Osteocyte (in vitro differentiated cells): ENCODE measurements at places on chromosomes 7 and 10.

DNA sequence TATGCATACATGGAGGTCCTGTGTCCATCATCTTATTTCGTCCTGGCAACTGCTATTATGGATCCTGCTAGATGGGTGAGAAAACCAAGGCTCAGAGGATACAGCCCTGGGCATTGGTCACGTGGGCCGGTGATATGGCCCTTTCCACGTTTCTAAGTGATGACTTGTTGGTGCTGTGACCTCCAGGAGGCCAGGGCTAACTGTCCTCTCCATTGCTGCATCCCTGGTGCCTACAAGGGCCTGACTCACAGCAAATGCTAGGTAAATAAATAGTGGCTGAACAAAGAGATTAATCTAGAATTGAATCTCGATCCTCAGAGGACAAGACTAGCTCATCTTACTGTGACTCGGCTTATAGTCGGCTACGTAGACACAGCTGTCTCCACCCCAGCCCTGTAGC lies 78.6 kb downstream of the FAM53B start:
- DNase-seq = no peak

- no peak for DNase-seq
Measured at GRCh38 chr10:49243139-49243538, 54.9 kb upstream of the TMEM273 start.

DNA sequence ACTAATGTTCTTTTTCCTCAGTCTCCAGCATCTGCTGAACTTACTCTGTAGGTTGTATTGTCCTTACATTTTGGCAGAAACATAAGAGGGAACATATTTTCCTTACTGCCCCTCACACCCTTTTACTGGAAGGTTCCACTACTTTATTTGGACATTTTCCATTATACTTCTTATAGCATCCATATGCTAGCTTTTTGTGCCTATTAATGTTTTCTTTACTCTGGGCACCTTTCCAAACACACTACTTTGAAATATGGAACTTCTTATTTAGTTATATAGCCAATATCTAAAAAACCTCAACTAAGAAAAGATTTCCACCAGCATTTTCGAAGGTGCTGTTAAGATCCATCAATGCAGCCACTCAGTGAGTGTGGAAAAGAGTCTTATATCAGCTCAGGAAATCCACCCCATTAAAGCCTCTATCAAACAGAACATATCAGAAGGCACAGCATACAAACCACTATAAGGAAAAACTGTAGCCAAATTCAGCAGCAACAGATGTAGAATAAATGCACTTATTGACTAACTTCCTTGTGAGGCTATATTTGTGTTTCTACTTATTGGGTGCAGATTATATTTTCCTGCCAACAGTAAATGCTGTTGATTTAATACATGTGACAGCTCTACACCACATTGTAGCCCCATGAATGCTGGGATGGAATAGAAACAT lies 272.5 kb upstream of the SEMA3E start:
- no peak for DNase-seq

DNA sequence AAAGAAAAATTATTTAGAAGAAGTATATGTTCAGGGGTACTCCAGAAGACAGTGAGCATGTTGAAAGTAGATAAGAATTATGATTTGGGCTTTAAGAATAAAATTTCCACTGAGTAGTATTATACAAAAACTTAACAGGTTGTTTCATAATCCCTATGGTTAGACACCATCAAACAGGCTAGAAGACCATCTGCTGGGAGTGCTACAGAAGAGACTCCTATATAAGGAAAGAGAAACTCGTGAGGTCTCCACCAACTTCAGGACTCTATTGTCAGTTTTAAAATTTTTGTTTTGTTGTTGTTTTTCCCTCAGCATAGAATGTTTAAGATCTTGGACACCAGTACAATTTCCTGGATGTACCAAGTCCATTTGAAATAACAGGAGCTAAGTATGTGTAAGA lies 13.1 kb downstream of the DNAJC1 start:
- no peak for DNase-seq

DNA sequence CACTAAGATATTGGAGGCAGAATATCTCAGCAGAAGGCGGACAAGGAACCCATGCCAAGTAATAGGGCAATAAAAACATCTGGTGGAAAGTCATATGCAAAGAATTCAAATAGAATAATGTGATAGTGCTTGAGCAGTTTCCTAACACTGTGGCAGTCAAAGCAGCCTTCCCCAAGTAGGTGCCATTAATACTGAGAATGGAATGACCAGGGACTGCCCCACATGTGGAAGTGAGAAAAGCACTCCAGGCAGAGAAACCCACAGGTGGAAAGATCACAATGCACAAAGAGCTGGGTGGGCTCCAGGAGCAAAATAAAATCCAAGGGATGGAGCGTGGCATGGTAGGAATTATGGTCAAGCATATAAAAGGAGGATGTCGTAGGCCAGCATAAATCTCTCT lies 64.4 kb upstream of the NME8 start:
- no peak for DNase-seq

GRCh38 chr7:71976645-71977044 lies 435.5 kb downstream of the CALN1 start:
- no peak for DNase-seq

DNA sequence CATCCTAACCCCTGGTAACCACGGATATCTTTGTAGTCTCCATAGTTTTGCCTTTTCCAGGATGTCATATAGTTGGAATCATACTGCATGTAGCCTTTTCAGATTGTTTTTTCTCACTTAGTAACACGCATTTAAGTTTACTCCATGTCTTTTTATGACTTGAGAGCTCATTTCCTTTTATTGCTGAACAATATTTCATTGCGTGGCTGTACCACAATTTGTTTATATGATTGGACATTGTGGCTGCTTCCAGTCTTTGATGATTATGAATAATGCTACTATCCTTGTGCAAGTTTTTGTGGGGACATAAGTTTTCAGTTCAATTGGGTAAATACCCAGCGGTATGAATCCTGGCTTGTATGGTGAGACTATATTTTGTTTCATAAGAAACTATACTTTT lies 60.8 kb downstream of the AOAH start:
- no peak for DNase-seq

- no peak for DNase-seq
Measured at GRCh38 chr7:129095258-129095657, 40.3 kb upstream of the TNPO3 start.
